ENCODE measurements at places on chromosomes 16 and 17.

DNA sequence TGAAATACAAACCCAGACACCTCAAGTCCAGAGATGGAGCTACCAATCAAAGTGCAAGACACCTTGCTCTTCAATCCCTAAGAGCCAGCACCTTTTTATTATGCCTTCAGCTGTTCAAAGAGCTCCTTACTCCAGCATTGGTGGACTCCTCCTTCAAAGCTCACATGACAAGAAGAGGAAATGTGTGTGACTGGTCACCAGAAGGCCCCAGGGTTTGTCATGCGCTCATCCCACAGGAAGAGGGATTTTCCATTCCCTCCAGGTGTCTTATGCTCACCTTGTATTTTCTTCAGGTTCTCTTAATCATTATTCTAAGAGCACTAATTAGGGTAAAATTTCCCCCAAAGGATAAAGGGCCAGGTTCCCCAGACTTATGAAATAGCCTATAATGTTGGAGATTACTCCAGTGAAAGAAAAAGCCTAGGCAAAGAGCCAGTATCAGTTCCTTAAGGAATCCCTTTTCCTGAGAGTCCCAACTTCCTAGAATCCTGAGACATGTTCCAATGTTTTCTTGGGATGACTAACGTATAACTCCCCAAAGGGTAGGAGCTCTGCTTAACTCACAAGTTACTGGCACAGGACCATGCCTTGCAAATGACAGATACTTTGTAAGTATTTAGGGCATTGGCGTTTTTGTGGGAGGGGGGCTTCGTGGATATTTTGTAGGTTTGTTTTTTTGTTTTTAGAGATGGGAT lies 56.9 kb upstream of the SOX9 start:
- no peak for DNase-seq

GRCh38 chr17:40354221-40355122 lies 10.1 kb downstream of the GJD3 start:
- no peak for DNase-seq

DNA sequence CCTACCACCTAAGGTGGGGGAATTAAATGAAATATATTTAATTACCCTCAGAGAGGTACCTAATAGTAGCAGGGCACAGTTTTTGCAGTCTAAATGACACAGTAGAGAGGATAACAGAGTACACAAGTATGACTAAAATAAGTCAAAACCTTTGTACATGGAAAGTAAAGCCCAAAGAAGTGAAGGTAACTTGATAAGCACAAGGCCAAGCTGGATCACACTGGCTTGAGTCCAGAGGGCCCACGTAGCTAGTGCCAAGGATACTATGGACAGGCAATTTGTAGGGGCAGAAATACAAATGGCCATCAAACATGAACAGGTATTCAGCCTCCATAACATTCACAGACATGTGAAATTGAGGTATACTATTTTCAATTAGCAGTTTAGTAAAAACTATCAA lies 7.6 kb downstream of the MYO18A start:
- DNase-seq, result no peak

- no peak for DNase-seq
These were observed 3.0 kb upstream of the KRT15 start for GRCh38 chr17:41521574-41522261.

- DNase-seq, result no peak
These were observed 806 bp downstream of the PERCC1 start for GRCh38 chr16:1431497-1432270.

- no peak for DNase-seq
These were observed 19.4 kb downstream of the MYBBP1A start for GRCh38 chr17:4535667-4536258.

GRCh38 chr17:17042851-17043460 lies 699 bp downstream of the MPRIP start:
- no peak for DNase-seq

GRCh38 chr16:58047557-58048348 lies 22.2 kb downstream of the MMP15 start:
- no peak for DNase-seq

GRCh38 chr16:23691483-23692189 lies 12.9 kb downstream of the PLK1 start:
- DNase-seq, result no peak

DNA sequence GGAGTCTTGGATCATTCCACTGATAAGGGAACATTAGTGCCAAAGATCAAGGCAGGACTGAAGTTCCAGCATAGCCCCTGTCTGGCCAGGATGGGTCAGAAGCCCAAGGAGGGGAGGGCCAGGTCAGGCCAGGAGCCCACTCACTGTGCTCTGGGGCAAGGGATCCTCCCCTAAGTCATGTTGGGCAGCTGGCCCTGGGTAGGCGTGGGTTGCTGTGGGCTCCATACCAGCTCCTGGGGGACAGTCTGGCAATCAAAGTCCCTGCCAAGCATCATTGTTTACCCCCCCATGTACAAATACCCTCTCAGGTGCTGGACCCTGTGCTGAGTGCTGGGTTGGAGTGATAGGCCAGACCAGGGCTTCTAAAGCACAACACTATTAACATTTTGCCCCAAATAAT lies 130.5 kb downstream of the IRX5 start:
- DNase-seq, result no peak

DNA sequence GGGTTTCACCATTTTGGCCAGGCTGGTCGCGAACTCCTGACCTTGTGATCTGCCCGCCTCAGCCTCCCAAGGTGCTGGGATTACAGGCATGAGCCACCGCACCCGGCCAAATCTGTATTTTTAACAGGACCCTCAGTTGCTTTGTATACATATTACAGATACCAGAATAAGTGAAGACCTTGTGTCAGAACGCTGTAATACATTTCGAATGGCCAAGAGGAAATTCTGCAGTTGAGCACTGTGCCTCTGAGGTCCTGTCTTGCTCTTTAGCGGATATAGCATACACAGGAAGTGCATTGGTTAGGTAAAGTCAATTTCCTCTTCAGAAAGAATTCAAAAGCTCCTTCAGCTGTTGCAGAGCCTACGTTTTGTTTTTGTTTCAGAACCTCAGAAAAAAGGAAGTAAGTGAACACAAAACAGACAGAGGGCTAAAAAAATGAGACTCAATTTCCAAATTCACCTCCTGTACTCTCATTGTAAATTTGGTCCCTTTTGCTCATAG lies 15.7 kb downstream of the CRLF3 start:
- no peak for DNase-seq

DNA sequence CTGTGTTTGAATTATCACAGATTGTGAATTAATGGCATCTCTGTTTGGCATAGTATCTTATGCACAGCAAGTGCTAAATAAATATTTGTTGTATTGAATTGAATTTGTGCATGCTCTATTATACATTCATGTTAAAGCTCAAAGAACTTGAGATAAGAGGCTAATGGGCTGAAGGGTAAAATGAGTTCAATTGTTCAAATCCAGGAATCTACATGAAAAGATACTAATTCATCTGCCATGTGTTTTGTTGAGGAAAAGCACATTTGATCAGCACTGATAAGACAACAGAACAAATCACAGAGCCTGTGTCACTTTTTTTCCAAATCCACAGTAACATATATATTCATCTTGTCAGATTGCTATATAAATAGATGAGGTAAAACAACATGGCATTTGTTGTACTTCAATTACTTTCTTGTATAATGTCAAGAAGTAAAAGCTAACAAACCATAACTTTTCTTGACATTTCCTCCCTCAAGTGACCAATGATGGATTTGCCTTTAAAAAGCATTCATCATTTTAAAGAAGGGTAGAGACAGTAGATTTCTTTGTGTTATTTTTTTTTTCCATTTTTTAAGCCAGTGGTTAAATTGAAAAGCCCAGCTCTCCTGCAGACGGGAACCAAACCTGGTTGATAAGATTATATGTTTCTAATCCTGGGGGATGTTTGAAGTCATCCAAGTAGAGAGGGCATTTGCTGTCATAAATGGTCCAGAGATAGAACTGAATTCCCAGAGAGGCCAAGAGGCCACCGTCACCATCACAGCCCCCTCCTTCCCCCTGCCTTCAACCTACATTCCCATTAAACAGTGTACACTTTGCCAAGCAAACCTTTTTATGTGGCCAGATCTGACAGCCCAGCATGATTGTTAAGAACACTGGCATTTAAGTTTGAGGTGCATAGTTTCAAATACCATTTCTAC lies 123.0 kb downstream of the CHD9NB start:
- no peak for DNase-seq

DNA sequence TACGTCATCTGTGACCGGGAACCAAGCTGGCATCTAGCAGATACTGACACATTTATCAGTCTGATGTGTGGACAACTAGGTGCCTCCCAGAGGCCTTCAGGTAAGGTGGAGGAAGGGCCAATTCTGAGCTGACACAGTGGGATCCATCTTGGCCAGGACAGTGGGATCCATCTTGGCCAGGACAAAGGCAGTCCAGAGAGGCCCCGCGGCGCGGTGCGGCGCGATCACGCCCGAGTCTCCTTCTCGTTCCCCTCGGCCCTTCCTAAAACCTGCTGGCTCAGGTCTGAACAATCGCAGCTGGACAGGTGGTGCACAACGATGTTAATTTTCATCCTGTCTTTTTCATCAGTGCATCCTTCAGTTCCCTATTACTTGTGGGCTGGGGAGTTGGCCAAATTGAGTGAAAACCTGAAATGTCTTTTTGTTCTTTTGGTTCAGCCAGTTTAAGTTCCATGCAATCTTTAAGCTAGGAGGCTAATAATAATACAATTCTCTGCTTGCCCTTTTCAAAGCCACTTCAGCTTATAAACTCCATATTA lies 486 bp upstream of the WSB1 start:
- no peak for DNase-seq

GRCh38 chr17:51188271-51188833 lies 22.1 kb downstream of the NME2 start:
- DNase-seq, result no peak

DNA sequence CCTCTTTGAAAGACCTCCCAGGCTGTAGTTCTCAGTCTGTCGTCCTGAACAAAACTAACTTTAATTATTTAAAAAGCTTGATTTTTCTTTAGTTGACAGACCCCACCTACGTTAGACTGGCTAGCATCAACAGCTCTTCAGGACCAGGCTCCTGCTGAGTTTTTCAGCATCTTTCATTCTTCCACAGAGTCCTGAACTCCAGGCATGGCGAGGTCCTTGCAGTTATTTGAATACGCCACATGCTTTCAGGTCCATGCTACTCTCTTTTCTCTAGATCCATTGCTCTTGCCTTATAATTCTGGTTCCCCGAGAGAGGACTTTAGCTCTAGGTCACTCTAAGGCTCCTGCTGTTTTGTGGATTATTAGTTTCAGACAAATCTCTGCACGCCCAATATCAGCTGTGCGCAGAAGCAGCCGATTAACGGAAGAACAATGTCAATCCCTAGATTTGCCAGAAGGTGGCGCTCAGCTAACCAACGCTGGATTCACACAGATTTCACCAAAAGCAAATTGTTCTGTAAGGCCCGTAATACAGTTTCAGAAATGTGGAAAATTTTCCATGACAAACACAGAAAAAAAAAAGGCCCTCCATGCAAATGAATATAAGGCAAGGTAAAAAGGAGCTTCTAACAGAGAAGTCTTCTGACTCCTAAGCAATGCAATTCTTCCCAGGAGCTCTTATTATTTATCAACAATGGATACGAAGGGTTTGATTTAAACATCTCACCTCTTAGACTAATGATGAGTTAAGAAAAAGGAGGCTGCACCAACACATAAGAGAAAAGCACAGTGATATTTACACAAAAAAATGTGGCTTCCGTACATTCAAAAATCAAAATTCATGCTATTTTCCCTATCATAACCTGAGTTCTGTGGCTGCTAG lies 33.5 kb upstream of the BCO1 start:
- peak; percentile 10 for DNase-seq

- no peak for DNase-seq
These were observed 3.0 kb downstream of the EME1 start for GRCh38 chr17:50375858-50376538.

DNA sequence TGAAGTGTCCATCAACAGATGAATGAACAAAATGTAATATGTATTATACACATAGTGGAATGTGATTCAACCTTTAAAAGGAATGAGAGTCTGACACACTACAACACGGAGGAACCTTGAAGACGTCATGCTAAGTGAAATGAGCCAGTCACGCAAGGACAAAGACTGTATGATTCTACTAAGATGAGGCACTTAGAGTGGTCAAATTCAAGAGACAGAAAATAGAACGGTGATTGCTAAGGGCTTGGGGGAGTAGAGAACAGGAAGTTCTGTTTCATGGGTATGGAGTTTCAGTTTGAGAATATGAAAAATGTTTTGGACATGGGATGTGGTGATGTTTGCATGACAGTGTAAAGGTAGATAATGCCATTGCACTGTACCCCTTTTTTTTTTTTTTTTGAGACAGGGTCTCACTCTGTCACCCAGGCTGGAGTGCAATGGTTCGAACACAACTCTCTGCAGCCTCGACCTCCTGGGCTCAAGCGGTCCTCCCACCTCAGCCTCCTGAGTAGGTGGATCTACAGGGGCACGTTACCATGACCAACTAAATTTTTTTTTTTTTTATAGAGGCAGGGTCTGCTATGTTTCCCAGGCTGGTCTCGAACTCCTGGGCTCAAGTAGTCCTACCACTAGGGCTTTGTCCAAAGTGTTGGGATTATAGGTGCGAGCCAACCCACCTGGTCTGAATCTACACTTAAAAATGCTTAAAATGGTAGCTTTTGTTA lies 2.9 kb upstream of the CCDC102A start:
- DNase-seq, result no peak

GRCh38 chr16:27894386-27894785 lies 169.1 kb downstream of the GSG1L start:
- no peak for DNase-seq

- no peak for DNase-seq
These were observed 7.1 kb upstream of the ORAI3 start for GRCh38 chr16:30941600-30942425.

DNA sequence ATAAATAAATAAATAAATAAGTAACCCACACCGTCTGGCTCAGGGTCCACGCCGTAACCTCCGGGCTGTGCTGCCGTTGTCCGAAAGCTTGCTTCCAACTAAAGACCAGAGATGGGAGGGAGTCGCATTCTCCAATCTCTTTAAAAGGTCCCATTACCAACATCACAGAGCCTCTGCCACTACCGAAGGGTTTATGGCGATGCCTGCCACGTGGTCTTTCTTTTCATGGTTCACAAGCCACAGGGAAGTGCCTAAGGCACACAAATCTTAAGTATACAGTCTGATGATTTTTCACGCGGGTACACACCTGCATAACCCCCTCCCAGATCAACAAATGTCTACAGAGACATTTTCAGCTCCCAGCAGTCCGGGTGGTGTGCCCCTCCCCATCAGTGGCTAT lies 1.4 kb downstream of the COTL1 start:
- DNase-seq, result no peak

DNA sequence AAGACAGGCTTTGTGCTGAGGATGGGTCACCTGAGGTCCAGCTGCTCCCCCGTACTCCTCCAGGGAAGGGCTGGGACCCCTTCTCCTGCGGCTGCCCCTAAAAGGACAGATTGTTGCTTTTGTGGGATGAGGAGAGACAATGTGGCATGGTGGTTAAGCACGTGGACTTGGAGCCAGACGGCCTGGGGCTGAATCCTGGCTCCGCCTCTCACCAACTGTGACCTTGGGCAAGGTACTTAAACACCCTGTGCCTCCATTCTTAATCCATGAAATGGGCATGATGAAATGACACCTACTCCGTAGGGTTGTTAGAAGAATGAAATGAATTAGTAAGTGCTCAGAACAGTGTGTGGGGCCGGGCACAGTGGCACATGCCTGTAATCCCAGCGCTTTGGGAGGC lies 39.6 kb upstream of the PLCG2 start:
- no peak for DNase-seq

Data from stimulated activated CD4-positive, alpha-beta T cell treated with anti-CD3 and anti-CD28 coated beads, Interleukin-4, amount 100 ng/mL, for 48 hours (primary cell).